Stimulated activated CD4-positive, alpha-beta T cell treated with anti-CD3 and anti-CD28 coated beads, Interleukin-1b, Interleukin-23, amount 100 ng/mL, for 1 hour (primary cell): ENCODE measurements at places on chromosomes 2 and 18.

DNA sequence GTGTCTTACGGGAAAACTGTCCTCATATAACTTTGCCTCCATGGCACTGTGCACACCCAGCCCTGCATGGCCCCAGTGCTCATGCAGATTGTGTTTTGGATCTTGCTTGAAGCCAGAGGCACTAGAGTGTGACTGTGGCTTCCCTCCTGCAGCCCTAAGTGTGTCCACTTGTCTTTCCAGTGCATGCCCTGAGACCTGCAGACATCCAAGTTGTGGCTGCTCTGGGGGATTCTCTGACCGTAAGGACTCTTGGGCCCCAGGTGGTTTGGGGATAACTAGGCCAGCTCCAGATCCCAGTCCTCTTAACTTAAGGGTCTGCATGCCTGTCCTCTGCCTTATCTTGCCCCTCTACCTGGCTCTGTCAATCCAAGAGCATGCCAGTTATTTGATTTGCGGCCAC, 96.6 kb downstream of the PLB1 start:
- no peak for DNase-seq

- DNase-seq = no peak
Observed at GRCh38 chr18:42536442-42536841, 579.0 kb downstream of the RIT2 start.

DNA sequence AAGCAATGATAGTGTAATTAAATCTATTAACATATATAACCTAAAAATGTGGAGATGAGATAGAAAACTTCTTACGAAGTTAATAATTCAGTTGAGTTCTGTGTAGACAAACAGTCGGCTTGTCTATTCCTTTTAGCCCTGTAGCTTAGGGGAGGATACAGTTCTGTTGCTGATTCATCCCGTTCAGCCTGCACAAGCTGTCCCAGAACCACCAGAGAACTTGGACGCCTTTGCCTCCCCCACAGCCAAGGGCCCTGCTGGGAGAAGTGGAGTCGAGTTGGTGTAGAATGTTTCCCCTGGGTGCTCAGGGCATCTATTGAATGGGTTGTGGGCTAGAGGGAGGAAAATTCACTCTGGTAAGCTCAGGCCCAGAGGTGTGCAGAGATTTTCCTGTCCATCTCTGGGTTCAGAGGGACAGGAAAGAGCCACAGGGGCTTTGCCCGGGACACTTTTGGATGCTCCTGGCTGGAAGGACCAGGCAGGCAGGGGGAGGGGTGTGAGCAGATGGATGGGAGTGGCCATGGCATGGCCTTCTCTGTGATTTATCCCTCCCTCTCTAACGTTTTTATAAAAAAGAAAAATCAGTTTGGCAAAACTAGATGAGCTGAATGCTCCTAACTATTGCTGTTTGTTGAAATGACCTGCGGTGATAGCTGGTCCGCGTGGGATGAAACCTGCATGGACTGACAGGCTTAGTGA, 42.8 kb upstream of the GALR1 start:
- DNase-seq = no peak

DNA sequence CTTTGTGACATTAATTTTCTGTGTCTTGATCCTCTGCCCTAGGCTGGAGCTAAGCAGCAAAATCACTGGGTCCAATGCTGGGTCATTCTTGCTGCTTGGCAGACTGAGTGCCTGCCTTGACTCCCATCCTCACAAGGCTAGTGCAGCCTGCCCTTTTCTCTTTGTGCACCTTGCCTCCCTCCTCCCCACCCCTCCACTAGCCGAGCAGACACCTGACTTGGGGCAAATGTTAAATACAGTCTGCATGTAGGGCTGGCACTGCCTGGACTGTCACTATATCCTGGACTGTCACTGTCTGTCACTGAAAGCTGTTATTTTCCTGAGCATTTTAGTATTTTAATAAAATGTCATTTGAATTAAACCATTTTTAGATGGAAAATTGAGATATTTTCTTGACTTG, 33.4 kb downstream of the MAPRE2 start:
- DNase-seq = no peak

DNA sequence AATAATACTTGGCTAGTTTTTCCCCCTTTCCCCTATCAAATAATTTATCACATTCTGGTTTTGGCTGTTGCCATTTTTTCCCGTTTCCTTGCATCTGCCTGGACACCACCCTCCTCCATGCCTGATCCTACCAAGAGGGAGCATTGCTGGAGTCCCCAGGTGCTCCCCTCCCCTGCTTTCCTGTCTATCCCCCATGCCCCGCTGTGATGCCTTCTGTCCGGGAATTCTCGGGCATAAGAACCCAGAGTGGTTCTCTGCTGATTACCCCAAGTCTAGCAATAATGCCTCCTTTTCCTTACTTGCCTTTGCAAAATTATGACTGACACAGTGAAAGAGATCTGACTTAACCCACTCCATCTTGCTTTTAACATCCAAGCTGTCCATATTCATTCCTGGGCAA, 248.0 kb upstream of the PXDN start:
- DNase-seq = no peak

- no peak for DNase-seq
Observed at GRCh38 chr2:176959614-176960013, 253.0 kb upstream of the HNRNPA3 start.

DNA sequence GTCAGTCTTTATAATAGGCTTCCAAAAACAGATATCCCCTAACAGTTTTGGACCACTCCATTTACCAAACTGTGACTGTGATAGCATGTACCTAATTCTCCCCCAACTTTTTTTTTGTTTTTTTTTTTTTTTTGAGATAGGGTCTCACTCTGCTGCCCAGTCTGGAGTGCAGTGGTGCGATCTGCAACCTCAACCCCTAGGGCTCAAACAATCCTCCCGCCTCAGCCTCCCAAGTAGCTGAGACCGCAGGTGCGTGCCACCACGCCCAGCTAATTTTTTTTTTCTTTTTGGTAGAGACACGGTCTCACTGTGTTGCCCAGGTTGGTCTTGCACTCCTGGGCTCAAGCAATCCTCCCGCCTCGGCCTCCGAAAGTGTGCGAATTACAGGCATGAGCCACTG, 52.9 kb downstream of the REV1 start:
- no peak for DNase-seq

DNA sequence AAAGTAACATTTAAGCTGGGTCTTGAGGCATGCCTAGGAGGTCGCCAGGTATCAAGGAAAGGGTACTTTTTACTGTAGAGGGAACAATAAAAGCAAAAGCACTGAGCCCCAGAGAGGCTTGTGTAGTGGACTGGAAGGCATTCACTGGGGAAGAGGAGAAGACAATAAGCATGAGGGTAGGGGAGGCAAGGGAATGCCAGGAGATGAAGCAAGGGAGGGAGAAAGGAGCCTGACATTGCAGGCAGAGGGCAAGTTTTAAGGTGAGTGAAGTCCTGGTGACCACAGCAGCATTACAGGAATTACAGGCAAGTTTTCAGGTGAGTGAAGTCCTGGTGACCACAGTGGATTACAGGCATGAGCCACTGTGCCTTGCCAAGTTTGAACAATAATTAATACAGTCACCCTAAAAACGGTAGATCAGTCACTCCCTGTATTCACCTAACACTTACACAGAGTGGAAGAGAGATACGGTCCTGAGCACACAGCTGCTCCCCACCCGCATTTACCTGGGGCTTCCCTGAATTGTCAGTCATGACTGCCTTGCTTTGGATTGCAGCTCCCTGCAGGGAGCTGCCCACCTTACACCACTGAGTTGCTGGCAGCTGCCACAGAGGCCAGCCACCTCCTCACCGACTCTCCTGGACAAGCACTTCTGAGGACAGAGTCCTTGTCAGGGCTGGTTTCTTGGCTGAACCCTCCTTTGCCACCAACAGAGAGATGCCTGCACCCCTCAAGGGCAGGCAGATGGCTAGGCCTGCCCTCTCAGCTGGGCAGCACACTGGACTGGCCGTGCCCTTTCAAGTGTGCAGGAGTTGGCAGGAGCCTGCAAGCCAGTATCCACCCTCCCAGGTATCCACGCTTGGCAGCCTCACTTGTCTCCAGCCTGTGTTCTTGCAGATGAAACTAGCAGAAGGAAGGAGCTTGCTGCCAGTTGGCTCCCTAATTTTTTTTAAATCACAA, 153.2 kb upstream of the MSH6 start:
- no peak for DNase-seq

DNA sequence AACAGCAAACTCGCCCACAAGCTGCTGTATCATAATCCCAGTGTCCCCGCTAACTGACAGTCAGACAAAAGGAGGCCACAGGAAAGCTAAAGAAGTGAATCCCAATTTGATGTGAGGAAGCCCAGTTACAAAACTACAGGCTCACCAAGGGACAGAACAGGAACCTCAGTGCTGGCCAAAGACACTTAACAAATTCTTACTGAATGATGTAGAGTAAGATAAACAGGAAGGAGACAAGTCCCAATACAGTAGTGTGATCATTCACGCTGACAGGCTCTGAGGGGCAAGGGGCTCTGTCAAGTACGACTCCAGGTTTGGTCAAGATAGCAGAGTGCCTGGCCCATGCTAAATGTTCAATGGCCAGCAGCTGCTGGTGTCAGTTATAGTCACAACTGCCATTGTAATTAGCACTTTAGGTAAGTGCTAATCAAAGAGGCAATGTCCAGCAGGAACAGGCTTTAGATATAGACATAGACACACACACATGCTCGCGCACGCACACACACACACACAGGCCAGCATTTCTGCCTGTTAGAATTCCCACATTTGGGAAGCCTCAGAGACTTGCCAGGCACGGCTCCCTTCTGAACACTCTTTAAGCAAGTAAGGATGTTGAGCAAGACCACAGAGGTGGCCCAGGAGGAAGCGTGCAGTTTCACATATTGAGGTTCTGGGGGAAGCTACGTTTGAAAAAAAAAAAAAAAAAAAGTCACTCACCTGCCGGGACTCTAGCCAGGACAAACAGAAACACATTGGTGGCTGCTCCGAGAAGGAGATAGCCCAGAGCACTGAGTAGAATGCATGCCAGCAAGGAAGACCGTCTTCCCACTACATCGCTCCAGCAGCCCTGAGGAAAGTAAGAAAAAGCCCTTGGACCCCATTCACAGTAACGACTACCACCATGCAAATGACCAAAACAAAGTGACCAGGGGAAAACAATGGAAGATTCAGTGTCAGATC, 35.4 kb upstream of the TMEM182 start:
- no peak for DNase-seq

DNA sequence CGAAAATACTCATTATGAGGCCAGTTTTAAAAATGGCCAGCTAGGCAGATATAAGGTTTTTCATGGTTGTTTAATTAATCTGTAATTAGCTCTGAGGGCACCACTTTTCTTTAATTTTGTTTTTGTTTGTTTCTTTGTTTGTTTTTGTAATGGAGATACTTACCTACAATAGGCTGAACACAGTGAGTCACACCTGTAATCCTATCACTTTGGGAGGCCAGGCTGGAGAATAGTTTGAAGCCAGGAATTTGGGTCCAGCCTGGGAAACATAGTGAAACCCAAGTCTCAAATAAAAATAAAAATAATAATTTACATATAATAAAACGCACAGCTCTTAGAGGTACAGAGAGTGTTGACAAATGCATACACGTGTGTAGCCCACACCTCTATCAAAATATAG, 56.8 kb upstream of the MSH2 start:
- no peak for DNase-seq

DNA sequence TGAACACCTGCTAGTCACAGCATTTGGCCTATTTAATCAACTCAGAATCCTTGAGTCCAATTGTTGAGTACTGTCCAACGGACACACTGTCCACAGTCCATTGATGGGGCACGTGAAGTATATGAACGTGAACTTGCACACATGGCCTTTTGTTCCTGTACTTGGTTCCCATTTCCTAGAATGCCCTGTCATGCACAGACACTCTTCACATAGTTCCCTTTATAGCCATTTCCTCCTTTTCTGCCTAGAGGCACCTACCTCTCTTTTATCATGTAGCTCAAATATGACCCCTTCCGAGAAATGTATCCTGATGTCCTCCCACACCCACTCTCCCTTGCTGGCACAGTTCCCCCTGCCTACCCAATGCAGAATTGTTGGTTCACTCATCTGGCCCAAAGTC, 8.7 kb upstream of the CRYGA start:
- DNase-seq = no peak

DNA sequence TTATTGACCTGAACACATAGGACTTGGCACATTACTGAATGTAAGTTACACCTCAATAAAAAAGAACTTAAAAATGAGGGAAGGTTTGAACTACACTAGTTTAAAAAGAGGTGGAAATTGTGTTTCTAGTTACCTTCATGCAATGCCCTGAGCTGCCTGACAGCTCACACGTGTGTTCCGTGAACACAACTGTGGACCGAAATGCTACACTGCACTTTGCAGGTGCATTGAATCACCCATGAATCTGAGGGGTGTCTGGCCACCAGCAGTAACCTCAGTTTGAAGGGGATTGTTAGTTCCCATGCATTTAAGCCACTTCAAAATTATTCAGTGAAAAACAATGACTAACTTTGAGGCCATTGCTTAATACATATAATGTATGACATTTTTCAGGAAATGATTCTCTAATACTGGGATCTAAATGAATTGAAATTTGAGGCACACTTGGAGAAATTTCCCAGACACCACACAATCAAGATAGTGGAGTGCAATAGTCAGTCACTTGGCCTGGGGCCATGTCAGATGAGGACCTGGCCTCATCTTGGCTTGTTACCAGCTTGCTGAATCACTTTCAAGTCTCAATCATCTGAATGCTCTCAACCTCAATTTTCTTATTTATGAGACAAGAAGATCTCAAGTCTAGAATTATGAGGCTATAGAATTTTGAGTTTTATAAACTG, 59.3 kb downstream of the MYL12B start:
- DNase-seq = no peak

DNA sequence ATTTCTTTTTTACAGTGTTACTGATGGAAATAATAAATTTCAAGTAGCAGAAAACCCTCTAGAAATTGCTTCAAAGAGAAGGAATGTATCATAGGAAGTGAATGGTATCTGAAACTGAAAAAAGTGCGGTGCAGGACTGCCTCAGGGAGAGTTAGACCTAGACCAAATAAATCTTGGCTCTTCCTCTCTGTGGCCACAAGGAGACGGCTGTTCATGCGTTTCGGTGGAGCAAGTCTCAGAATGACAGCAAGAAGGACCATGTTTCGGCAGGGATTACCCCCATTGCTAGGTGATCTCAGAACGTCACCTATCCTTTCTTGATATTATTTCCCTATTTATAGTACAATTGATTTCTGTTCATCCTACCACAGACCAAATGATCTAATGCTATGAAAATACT, 522.3 kb downstream of the SOX11 start:
- DNase-seq = no peak

- DNase-seq = no peak
Observed at GRCh38 chr2:155301221-155301620, 602.7 kb downstream of the KCNJ3 start.

- no peak for DNase-seq
Observed at GRCh38 chr2:223537651-223538601, 64.2 kb downstream of the SCG2 start.

- no peak for DNase-seq
Observed at GRCh38 chr2:205352094-205352493, 330.2 kb upstream of the NRP2 start.

DNA sequence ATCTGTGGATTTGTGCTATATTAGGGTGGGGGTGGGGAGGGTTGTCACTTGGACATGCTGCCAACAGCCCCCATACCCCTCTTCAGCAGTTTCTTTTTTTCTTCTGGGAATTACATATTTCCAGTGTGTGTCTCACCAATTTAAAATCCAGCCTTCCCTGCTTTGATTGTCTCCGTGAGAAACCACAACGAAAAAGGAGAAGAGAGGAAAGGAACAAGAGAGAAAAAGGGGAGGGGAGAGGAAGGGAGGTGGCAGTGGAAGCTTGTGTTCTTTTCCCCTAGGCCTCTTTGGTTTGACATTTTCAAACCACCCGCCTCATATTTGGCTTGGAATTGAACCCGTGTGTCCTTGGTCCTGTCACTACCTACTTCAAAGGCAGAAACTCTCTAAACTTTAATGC, 860 bp downstream of the CTNNA2 start:
- no peak for DNase-seq
